Iris pigment epithelial cell (primary cell): ENCODE measurements at places on chromosomes 16 and 17.

DNA sequence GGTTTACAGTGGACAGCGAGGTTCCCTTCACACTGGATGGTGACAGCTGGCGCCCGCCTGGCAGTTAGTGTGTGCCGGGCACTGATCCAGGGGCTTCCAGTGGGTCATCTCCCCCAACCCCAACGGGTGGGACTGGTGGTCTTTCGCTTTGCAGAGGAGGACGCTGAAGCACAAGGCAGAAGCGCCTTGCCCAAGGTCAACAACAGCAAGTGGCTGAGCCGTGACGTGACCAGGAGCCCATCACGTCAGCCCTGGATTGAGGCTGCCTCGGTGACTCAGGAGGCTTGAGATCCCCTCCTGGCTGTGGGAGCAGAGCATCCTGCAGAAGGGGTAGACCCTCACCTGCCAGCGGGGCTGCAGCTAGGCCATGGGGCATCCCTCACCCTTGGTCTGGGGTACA lies 215.3 kb downstream of the RBFOX3 start:
- no peak for DNase-seq

DNA sequence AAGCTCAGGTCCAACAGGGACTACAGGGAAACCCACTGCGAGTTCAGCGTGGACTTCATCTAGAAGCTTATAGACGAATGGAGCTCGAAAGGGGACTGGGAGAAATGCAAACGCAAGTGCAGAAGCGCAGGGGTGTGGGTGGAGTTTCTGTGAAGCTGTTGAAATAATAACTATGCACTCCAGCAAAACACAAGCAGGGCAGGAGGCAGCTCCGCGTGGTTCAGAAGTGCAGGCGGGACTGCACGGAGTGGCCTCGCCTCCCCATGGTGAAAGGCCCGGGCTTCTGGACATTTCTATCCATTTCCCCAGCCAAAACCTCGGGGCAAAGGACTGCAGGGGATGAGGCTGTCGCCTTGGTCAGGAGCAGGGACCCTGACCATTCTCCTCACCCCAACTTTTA lies 74.5 kb downstream of the ZNF423 start:
- no peak for DNase-seq

DNA sequence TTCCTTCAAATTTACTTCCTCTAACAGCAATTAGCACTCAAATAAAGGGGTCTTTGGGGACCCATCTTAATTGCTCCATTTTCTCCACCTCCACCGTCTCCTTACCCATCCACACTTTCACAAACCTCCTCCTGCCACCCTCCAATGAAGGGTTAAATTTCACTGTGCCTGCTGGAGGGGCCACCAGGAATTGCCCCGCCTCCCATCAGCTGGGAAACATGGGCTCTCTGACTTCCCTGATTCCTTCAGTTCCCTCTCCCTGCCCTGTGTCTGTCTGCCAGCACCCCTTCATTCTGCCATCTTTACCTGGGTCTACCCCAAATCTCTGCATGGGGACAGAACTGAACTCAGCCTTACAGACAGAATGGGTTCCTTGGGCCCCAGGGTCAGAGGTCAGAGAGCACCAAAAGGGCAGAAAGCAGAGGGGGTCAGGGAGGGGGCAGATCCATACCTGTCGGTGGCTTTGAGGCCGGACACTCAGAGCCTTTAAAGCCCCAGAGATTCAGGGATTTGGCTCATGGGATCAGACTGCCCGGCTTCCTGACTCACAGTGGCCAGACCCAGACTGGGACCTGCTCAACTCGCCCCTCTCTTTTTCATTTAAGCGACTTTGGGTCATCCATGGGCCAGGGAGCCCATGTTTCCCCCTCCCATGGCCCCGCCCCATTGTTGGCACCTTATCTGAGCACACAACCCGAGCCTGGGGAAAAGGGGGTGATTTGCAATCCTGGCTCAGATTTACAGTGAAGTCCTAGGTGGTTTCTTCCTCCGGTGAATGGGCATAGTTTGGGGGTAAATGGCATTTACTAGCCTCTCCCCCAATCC lies 17.6 kb upstream of the SP2 start:
- no peak for DNase-seq

DNA sequence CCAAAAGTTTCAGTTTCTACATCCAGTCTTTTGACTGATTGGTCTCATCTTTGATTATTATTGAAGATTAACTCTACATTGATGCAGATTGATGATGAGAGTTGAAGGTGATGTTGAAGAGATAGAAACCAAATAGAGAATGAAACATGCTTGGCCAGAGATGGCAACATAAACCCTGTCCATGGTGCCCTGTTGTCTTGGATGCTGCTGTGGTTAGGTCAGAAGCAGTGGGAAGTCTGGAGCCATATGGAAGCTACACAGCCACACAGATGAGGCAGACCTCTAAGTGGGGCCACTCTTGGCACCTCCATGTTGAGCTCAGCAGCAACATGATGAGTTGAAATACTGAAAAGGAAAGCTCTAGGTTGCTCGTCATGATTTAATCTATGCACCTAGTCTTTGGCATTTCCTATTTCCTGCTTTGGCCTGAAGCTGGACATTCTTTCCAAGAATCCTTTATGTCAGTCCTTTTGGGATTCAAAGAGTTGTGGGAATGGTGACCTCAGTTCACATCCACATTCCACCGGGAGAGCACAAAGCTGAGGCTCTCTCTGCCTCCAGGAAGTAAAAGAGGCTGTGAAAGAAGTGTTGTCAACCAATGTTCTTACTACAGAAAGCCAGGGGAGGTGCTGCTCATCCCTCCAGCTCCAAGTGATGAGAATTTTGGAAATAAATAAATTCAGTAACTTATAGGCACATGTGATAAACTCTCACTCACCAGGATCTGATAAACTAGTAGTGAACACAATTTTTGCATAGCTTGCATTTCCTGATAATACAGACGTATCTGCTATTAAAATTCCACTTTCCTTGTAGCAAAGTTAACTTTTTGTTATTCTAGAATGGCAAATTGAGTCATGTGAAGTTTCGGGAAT lies 127.7 kb upstream of the MAF start:
- no peak for DNase-seq
